ENCODE measurements at places on chromosomes 13 and 19.

DNA sequence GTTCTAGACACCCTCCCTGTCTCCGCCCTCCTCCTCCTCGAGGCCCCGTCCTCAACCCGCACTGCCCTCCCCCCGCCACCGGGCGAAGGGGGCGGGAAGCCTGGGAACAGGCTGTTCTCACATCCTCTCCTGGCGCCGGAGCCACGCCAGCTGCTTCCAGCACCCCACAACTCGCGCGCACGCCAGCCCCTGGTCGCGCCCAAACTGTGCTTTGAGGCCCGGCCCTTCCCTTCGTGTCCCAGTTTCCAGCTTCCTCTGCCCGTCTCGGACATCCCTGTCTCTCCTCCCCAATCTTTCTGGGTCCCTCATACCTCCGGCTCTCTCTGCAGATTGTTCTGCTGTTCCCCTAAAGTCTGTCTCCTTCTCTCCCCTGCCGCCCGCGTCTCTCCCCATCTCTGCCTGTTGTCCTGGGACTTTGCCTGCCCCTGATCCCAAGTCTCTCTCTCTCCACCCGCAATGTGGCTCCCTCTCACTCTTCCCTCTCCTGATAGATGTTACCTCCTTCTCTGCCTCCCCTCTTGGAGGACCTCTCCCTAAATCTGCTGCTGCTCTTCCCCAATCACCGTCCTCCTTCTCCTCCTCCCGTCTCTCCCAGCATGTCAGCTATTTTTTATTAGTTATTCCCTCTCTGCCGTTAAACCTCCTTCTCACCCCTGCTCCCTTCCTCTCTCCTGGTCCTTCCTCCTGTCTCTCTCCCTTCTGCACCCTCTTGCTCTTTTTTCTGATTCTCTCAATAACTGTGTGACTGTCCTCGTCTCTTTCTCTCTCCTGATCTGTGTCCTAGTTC is 14.2 kb downstream of the DPF1 start:
- no peak for DNase-seq

- peak; percentile 76 for DNase-seq
Observed at GRCh38 chr19:13252569-13253335, 102.5 kb downstream of the IER2 start.

- no peak for DNase-seq
Observed at GRCh38 chr13:99255271-99255670, 2.9 kb downstream of the GPR18 start.

GRCh38 chr13:34346626-34347025 is 528.7 kb downstream of the RFC3 start:
- DNase-seq = no peak

- no peak for DNase-seq
Observed at GRCh38 chr13:98221234-98221633, 44.2 kb upstream of the RNF113B start.

- DNase-seq = no peak
Observed at GRCh38 chr19:17259118-17259780, 5.3 kb downstream of the USHBP1 start.

DNA sequence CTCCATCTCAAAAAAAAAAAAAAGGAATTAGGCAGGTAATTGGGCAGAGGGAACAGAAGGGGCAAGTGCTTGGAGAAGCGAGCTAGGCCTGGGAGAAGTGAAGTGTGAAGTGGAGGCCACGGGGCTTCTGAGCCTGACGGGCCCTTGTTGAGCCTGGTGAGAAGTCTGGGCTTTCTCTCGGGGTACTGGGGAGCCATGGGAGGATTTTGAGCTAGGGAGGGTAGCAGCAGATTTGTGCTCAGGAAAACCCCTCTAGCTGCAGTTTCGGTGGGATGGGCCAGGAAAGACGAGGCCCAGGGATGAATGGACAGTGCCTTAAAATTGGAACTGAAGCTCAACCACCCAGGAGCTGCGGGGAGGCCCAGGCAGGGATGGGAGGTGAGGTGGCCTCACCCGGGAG is 8.0 kb downstream of the POLR1G start:
- DNase-seq = no peak

GRCh38 chr19:40365613-40366401 is 17.3 kb downstream of the PLD3 start:
- no peak for DNase-seq

DNA sequence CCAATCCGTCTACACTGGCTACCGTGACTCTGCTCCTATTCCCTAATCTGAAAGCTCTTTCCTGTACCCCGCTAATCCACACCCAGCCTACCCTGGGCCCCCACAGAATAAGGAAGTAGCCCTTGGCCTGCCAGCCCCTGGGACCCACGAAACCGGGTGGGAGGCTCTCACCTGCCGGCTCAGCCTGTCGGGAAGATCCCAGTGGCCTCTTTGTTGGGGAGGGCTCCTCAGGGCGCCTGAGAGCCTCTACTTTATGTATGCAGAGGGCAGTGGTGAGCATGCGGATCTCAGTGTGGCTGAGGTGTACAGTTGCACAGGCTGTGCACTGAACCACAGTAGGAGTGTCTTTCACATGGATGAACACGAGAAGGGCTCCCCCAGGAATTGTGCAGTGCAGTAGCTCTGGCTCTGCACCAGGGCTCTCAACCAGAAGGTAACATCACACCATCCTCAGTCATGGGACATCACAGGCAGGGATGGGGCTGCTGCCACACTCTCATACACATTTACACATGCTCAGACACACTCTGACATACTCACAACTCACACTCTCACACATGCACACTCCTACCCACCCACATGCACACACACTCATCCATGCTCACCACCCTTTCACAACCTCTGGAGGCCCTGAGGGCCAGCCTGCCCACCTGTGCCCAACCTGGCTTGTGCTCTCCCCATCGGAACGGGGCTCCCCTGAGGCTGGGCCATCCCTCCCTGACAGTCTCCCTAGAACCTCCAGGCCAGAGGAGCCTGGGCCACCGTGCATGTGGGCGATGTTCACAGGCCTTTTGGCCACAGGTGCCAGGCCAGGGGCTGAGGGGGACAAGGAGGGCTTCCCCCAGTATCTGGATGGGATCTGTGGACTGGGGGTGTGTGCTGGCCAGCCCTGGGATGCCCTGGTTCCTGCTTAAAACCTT is 135.0 kb downstream of the URI1 start:
- DNase-seq = no peak

- DNase-seq = no peak
Observed at GRCh38 chr13:29571876-29572570, 23.5 kb downstream of the SLC7A1 start.

GRCh38 chr13:79496188-79496587 is 15.2 kb downstream of the NDFIP2 start:
- DNase-seq = no peak
